ENCODE measurements at places on chromosomes 7 and 10.

GRCh38 chr7:148856891-148857290, 27.2 kb downstream of the EZH2 start:
- peak; percentile 22 for DNase-seq

DNA sequence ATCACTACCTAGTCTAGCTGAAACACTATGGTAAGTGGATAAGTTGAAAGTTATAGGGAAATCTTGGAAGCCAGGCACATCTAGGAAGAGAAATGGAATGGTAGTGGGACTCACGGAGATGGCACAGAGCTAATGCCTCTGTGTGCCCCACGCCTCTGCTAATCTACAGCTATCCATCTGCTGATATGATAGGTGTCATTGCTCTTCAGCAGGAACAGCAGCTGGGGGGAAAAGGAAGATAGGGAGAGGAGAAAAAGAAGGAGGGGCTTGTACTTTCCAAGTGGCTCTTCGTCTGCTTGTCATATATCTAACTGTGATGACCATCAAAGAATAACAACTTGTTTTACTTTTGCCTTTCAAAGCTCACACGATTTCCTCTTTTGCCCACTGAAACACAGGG, 1199.1 kb upstream of the SORCS1 start:
- no peak for DNase-seq

- no peak for DNase-seq
Observed at GRCh38 chr7:42347616-42348015, 110.6 kb upstream of the GLI3 start.

DNA sequence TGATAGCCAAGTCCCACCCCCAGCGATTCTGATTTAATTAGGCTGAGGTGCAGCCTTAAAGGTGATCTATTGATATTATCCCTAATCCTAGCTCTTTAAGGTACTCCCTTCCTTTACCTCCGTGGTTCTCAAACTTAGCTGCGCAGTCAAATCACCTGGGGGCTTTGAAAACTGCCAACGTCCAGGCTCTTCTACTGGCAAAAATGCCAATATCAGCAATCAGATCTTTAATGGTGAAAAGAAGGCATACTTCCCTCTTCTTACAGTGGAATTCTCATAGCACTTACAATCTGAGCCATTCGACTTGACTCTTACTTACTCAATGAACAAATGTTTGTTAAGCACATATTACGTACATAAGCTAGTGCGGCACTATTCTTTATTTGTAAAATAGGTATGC, 704 bp upstream of the SLC35B4 start:
- no peak for DNase-seq

GRCh38 chr7:82164813-82165212, 278.8 kb downstream of the CACNA2D1 start:
- peak; percentile 82 for DNase-seq

GRCh38 chr7:73353243-73353642, 25.3 kb downstream of the FKBP6 start:
- DNase-seq = no peak

GRCh38 chr7:105985672-105986215, 22.7 kb downstream of the CDHR3 start:
- no peak for DNase-seq

DNA sequence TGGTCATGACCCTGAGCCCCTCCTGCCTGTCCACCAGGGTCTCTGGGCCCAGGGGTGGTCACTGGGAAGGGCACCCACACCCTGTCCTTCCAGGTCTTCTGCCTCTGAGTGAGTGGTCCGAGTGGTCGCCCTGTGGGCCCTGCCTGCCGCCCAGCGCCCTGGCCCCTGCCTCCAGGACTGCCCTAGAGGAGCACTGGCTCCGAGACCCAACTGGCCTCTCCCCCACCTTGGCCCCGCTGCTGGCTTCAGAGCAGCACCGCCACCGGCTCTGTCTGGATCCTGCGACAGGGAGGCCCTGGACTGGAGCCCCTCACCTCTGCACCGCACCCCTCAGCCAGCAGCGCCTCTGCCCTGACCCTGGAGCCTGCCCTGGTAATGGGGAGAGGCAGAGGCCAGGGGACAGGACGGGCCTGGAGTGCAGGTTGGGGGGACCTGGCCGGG, 13.9 kb upstream of the ZNF862 start:
- DNase-seq = no peak

DNA sequence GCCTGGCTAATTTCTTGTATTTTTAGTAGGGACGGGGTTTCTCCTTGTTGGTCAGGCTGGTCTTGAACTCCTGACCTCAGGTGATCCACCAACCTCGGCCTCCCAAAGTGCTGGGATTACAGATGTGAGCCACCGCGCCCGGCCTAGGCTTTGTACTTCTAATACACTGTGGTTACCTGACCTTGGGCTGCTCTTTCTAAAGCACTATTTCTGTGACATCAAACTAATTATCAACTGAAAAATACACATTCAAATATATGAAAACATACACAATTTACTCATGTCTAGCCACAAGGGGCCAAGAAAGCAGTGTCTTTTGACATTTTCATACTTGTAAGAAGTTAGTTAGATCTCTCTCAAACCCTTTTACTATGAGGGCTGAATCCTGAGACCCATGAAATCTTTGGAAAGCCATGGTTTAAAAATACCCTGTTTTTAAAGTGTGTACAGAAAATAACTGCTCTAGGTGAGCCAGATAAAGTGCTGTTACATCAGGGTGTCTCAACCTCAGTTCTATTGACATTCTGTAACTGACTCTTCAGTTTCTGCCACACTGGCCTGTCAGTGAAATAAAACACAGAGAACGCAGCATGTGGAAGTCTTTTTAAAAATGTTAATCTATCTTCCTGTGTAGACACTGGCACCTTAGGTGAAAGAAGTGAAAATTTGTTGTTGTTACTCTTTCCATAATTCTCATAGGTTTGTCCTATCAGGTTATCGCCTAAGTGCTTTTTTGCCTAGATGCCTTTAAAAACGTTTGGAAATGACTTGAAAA, 58.8 kb downstream of the CREM start:
- DNase-seq = no peak
